Vagina (tissue), 2 donors: ENCODE measurements at places on chromosomes 5 and 9. TPM values are rescaled to one million over a fixed set of nuclear protein-coding genes. Genes with fewer than 3 reads are reported as not detected.

DNA sequence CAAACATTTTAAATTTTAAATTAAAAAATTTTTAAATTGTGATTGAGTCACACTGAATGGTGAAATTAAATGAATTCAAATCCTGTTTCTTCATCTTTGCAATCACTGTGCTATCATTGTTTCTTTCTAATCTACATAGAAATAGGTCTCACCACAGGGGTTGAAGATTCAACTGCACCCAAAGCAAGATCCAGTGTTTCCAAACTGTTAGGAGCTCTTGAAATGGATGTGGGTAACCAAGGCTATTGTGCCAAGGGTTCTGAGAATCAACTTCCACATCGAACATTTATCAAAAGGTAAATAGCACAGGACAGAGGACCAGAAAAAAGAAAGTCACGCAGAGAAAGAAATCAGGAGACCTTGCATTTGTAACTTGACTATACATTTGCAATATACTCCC, 172.6 kb upstream of the RASEF start:
- DNase-seq: no peak

- no peak for DNase-seq
Observed at GRCh38 chr9:114370251-114370967, 17.4 kb downstream of the AKNA start.

DNA sequence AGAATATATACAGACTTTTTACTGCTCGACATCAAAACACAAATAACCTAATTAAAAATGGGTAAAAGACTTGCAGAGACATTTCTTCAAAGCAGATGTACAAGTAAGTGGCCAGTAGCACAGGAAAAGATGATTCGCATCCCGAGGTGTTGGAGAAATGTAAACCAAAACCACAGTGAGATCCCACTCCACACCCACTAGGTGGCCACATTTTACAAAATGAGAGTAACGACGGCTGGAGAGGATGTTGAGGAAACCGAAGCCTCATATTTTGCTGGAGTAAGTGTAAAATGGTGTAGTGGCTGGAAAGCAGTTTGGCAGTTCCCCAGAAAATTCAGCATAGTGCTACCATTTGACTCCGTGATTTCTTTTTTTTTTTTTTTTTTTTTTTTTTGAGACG, 21.3 kb upstream of the GBGT1 start:
- DNase-seq: no peak

DNA sequence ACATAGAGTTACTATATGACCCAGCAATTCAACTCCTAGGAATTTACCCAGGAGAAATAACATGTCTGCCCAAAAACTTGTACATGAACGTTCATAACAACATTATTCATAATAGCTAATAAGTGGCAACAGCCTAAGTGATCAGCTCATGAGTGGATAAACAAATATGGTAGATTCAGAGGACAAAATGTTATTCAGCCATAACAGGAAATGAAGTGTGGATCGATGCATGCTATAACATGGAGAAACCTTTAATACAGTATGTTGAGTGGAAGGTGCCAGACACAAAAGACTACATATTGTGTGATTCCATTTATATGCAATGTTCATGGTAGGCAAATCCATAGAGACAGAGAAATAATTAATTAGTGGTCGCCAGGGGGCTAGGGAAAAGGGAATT, 22.3 kb upstream of the NR3C1 start:
- DNase-seq: no peak

DNA sequence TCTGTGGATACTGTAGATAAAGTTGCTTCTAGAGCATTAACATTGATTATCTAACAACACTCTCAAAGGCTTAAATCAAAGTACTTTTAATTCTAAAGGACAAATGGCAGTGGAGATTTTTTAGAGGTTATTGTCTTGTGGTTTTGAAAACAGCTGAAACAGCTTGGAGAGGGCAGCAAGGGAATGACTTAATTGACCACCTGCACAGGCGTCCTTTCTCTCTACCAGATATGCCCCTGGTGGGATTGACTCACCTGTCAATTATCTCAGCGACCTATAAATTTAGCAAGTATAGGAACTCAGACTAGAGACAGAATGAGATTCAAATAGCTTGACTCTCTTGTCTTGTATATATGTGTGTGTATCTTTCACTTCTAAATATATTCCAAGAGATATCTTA, 13.5 kb downstream of the ARL14EPL start:
- no peak for DNase-seq

HEMGN gene
- total RNA-seq: not detected

PCDHB7 gene
- total RNA-seq: 0.98 TPM

DNA sequence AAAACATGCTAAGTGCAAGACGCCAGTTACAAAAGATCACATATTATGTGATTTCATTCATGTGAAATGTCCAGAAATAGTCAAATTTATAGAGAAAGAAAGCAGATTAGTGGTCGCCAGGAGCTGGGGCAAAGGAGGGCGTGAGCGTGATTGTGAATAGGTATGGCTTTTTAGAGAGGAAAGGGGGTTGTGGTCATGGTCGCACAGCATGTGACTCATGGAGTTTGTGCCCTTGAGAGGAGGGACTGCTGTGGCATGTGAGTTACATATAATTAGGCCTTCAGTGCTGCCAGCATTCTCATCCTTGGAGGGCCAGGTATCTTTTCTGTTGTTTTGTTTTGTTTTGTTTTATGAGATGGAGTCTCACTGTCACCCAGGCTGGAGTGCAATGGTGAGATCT, 21.2 kb upstream of the MARCHF6 start:
- DNase-seq: no peak

- no peak for DNase-seq
Observed at GRCh38 chr5:180284149-180284548, 7.7 kb downstream of the MAPK9 start.

QRFP gene
- total RNA-seq: not detected
